SJCRH30 (cell line): ENCODE measurements at places on chromosomes 7 and 10.
A peak's percentile ranks its signal among the peaks of the same experiment; 100 is the strongest.

- DNase-seq, result peak; percentile 31
Observed at GRCh38 chr10:62264702-62265436, 3.8 kb downstream of the RTKN2 start.

- DNase-seq, result no peak
Observed at GRCh38 chr7:157412021-157412443, 75.2 kb downstream of the DNAJB6 start.

DNA sequence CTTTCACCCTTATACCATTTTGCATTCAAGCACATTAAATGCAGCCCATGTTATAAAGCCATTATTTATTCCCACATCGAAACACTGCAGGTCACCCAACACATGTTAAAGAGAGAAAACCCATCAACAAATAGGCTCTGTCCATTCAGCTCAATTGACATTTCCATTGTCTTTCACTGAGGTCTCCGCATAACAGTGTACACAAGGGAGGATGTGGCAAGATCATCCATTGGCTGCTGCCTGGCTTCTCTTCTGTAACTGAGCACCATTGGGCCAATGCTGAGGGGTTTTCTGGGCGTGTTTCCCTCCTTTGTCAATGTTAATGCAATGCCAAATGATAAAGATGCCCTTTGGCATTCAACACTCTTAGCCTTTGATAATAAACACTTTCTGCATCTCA is 278.1 kb upstream of the SP4 start:
- DNase-seq, result no peak

DNA sequence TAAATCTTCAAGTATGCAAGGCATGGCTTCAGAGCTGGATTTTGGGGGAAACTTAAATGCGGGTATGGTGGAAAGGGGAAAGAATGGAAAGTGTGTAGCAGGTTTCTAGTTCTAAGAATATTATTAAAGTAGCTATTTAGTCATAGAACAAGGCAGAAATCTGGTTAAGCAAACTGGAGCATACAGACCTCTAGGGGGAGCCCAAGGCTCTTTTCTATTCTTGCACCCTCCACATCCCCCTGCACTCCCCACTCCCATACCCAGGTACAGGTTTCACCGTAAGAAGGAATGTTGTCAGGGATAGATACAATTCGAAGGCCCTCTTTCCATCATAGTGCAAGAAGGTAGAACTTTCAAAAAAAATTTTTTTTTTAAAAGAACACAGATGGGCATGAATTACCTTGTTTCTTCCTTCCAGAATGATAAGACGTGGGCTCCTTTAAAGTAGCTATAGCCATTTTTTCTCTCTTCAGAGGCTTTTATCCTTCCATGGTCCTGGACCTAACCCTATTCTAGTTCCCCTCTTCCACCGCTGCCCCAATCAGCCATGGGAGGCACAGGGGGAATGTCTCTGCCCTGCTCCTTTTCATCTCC is 41.5 kb upstream of the SMIM30 start:
- peak; percentile 81 for DNase-seq

- no peak for DNase-seq
Observed at GRCh38 chr7:30815388-30815854, 44.2 kb downstream of the MINDY4 start.

- DNase-seq, result no peak
Observed at GRCh38 chr7:41544241-41544640, 158.6 kb downstream of the INHBA start.

DNA sequence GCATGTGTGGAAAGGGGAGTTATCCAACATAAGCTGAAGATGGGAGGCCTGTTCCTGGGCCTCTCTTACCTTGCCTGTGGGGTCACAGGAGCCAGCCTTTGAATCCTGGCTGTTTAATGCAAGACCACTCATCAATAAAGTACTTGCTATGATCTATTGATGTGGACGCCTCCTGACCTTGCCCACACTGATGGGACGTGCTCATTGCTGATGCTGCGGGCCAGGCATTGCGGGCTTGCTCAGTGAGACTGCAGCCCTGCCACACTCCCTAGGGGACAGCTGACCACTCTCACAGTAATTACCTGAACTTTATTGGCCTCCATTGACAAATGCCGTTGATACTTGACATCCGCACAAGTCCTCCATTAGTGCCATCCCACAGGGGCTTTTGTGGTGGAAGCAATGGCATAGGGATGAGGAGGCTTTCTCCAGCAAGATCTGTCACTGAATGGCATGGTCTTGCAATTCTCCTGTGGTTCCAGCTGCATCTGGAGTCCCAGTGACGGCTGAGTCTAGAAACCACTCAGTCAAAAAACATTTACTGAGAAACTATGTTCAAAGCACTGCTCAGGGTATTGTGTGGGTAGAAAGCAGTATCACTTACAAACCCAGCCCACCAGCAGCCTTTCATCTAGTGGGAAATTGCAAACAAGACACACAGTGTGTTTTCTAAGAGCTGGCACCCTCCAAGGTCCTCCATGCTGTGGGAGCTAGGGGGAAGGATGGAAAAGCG is 135.1 kb upstream of the YAE1 start:
- DNase-seq, result no peak

DNA sequence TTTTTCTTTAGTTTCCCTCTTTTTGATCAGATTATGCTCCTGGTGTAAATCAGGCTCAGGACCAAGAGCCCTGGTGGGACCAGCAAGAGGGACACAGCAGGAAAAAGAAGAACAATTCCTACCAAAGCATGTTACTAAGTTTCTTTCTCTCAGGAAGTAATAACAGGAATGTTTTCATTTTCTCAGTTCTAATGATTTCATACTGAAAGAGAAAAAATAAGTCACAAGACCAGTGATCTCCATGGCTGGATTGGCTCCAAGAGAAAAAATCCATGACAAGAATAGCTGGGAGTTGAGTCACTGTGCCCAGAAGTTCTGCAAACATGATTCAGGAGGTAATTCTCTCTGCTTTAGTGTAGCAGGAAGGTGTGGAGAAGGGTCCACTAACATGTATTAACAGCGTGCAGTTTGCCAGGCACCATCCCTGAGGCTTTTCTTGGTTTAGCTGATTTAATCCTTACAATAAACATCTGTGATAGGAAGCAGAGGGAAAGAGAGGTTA is 23.8 kb upstream of the IFIT2 start:
- DNase-seq, result peak; percentile 68

DNA sequence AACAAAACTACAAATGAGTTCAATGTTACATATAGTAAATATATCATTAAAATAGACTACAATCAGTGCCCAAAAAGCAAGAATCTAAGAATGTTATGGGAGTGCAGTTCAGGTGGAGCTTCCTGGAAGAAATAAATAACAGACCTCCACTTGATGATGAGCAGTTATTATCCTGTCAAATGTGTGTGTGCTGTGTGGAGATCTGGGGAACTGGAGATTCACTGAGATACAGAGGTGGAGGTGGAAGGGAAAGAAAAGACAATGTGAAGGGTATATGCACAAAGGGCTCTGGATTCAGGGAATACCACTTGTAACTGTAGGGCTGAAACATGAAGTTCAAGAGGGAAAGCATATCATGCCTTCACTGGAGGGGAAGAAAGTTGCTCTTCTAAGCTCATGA is 331.1 kb downstream of the SEMA3D start:
- DNase-seq, result no peak

DNA sequence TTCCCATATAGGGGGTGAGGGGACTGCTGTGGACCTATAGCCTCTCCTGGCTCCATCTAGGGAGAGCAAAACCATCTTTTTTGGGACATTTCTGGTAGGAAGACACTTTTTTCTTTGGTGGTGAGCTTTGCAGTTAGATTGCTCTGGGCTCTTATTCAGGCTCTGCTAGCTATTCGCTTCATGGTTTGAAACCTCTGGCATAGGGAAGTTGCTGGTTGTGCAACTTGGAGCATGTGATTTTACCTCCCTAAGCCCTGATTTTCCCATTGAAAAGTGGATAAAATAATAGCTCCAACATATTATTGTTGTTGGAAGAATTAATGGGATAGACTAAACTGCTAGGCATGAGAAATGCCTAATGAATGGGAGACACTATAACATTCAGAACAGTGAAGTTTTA is 69.6 kb downstream of the CYP26A1 start:
- DNase-seq, result no peak

DNA sequence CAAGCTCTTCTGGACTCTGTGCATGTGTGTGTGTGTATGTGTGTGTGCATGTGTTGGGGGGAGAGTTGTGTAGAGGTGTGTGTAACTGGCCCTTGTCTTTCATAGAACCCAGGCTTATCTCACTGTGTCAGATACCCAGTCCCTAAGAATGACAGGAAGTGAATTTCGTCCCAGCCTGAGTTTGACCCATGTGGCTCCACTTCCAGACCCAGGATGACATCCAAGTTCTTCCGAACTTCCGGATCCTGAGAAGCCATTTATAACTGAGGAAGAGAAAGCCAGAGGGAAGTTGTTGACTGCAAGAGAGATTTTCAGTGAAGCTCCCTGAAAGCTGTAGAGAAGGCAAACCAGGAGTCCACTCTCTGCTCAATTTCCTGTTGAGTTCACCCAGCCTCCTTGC is 53.2 kb downstream of the ADRB1 start:
- no peak for DNase-seq

GRCh38 chr7:116752305-116753074 is 80.5 kb downstream of the MET start:
- peak; percentile 70 for DNase-seq

GRCh38 chr7:141073641-141074161 is at the start of gene TMEM178B:
Gene TMEM178B (plus strand): TSS chr7:141074064.
- DNase-seq, result peak; percentile 21

GRCh38 chr10:60525716-60526585 is 136.3 kb upstream of the ANK3 start:
- DNase-seq, result no peak

DNA sequence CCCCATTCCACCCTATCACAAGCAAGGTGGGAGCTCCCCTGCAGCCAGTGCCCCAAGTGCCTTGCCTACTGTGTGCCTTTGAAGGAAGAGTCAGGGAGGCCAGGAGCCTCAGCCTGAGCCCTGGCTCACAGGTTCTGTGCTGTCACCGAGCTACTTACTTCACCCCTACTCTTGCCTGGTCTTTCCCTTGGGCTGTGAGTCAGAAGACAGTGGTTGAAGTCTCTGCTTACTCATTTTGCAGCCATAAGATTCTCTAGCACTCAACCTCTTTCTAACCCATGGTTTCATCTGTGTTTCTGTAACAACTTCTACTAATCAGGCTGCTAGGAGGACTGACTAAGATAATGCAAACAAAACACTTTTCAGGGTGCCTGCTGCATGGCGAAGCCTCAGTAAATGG is 114.5 kb downstream of the PLCE1 start:
- DNase-seq, result no peak

GRCh38 chr10:45160271-45160670 is 155.1 kb downstream of the OR13A1 start:
- no peak for DNase-seq

- no peak for DNase-seq
Observed at GRCh38 chr7:37061849-37062559, 337.7 kb upstream of the AOAH start.

DNA sequence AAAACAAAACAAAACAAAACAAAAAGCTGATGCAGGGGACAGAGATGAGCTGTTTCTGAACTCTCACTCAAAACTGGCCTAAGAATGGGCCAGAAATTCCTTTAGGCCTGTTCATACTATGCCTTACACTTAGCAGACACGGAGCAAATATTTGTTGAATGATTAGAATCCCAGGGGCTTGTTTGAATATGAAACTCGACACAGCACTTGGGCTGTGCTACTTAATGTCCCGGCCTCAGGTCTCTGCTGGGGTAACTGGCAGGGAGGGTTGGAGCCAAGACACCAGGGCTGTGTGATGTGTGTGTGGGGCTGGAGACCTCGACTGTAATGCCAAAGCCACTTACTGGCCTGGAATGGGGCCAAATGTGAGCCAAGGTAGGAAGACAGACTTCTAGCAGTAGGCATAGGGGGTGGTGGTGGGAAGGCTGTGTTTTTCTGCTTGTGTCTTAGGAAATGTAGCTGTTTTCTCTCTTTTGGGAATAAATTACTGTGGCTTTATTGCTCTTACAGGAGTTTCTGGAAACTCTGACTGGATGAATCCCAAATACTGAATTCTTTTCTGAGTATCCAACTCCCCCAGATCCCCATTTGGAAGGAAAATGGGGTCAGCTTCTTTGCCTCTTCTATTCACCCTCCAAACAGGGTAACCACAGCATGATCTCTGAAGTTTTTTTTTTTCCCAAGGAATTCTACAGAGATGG is 66.7 kb downstream of the EMX2 start:
- DNase-seq, result peak; percentile 9

- DNase-seq, result no peak
Observed at GRCh38 chr10:36019749-36020148, 377.7 kb upstream of the FZD8 start.

GRCh38 chr10:114223066-114223465 is 16.0 kb upstream of the VWA2 start:
- DNase-seq, result no peak

DNA sequence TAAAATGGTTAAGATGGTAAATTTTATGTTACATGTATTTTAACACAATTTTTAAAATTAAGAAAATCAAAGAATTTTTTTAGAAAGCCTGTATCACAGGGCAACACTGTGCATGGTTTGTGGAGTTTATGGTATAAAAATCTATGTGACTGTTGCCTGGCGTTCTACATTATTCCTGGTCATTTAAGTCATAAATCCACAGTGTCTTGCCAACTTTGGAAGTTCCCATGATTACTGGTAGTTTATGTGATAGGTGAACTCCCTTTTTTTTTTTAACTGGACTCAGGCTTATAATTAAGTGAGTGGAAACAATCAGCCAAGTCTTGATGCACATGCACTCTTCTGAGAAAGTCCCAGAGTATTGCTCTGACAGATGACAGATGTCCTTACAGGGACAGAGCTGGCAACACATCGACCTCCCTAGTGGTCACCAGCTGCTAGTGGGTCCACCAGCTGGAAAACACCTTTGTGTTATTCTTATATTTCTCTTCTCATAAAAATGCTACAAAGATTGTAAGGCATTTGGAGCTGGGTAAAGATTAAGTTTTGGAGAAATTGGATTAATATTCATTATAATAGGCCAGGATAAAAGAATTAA is 8.8 kb upstream of the STN1 start:
- DNase-seq, result no peak

DNA sequence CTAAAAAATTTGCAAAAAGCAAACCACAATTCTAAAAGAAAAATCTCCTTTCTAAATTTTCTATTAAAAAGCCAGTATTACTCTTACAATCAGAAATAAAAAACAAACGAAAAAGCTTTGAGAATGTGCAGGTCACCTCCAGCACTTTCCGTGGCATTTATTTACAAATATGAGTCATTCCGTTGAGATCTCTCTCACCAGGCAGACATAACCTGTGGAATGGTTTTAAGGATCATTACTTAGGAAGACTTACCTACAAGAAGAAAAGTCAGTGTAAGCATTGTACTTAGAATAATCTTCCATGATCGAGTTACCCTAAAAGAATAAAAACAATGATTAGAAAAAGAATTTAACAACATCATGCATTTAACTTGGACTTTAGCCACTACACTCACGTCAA is 3.3 kb downstream of the SUN3 start:
- DNase-seq, result no peak

DNA sequence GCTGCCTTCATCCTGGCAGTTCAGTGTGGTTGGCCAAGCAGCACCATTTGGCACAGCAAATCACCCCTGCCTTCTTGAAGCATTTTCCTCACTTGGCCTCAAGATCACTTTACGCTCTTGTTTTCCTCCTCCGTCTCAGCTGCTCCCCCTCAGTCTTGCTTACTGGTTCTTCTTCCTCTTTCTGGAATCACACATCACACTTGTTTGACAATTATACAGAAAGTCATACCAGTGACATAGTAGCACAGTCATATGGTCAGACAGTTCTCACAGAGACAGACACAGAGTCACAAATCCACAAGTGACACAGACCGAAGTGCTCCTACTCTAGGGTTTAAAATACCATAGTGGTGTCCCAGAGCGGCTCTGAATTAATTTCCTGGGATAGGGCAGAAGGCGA is 43.8 kb upstream of the ARL4A start:
- no peak for DNase-seq

GRCh38 chr7:128003167-128003566 is 28.1 kb downstream of the LRRC4 start:
- DNase-seq, result no peak
